ENCODE measurements at places on chromosomes 3 and 15.

DNA sequence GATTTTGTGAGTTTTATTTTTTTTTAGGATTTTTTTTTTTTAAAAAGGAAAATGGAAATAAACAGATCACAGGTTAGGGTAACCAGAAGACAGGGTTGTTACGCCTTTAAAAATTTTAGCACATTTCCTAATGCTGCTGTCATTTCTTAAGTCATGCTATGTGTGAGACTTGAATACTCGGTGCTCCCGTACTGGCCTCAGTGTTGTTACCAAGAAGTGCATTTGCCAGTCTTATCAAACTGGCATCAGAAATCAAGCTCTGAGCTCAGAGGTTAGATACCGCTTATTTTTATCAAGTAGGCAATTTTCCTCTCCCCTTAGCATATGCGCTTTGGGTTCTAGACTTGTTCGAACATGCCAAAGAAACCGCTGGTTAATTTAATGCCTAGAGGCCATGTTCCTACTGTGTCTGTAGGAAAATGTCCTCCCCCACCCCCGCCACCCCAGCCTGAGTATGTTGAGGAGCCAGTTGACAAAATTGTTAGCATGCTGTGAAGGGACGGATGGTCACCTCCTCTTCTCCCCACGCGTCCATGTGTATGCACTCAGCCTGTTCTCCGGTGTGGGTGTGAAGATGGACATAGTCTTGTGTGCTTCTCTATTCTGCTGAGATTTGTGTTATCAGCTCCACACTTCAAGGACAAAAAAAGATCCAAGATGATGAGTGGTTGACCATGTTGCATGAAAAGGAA is 88.9 kb downstream of the ITPR1 start:
- no peak for DNase-seq

DNA sequence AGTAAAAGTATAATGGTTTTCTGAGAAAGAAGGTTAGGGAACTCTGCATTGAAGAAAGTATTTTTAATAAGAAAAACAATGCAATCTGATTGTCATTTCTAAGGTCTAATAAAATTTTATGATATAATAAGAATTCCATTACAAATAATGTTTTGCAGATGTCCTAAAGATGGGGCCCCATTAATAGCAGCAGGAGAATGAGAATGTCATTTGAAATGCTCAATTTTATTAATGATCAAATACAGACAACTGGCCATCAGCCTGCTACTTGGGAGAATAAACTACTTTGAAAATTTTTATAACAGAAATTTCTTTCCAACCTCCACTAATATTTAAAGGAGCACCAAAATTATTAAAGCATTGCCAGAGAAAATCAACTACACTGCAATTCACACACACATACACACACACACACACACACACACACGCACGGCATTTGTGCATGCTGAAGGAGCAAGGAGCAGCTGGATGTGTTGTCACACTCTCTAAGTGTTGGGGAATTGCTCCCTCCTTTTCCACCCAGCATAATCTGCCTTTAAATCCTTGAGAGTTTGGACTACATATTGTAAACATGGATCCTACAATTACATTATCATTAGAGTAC is 109.5 kb downstream of the THRB start:
- no peak for DNase-seq

DNA sequence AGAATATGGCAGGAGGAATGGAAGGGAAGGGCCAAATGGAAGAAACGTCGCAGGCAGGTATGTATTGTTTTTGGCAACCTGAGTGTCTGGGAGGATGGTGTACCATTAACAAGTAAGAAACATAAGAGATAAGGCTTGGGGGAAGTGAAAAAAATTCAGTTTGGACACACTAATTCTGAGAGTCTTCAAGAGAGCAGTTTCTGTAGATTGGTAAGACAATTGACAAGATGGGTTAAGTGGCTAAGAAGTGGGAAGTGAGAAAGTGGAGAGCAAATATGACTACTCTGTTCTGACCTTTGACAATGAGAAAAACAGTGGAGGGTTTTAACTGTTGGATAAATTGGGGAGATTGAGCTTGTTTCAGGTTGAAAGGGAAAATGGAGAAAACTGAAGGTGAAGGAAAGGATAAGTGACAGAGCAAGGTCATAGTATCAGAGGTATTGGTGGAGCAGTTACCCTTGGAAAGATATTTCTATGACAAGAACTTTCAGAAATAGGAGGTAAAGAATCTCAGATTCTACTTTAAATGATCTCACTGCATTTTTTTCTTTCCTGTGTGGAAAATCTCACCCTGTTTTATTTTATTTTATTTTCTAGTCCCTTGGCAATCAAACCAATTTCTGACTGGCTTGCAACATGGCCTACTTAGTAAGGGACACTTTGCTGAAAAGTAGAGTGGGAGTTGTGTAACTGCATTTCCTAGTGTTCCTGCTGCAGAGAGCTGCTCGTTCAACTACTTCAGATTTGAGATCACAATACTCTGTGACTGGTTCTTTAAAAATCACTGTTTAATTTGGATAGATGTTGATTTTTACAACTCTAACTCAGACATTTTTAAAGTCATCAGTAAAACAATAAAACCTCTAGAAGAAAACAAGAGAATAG is 23.1 kb upstream of the GABPB1 start:
- no peak for DNase-seq

DNA sequence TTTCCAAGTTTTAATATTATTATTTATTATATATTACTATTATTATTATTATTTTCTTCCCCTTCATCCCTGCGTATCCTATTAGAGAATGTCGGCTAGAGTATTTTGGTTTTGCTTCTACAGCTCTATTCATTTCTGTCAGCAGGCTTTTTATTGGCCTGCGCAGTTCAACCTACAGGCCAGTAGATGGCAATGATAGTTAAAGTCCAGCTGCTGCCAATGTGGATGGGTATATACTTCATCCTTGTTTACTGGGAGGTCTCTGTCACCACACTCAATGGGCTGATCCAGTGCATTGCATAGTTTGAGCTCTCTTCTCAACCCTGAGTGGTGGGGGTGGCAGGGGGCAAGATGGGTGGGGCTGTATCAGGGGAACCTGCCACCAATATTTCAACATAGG is 799.8 kb downstream of the NSUN3 start:
- DNase-seq = peak; percentile 5

DNA sequence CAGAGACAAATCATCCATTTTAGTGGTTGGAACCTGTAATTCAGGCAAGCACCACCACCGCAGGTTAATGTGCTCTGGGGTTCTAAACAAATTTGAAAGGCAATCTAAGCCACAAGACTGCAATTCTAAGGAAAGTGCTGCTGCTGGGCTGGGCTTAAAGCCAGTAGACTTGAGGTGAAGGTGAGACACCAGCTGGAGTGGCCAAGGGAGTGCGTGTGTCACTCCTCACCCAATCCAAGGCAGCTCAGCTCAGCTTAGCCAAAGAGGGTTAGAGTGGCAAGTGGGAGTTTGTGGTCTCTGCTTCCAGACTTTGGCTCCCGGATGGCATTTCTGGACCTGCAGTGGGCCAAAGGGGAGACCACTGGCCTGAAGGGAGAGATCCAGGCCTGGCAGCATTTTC is 1655.6 kb downstream of the SI start:
- no peak for DNase-seq

GRCh38 chr15:78567531-78567930 is 2.2 kb downstream of the CHRNA5 start:
- DNase-seq = no peak

- no peak for DNase-seq
These were observed 33.4 kb upstream of the BNIP2 start for GRCh38 chr15:59722476-59722875.

Measured in fibroblast of lung (primary cell).